ENCODE measurements at places on chromosomes 12 and 14.

GRCh38 chr12:62660756-62661155 is 194.1 kb downstream of the MON2 start:
- DNase-seq: no peak

DNA sequence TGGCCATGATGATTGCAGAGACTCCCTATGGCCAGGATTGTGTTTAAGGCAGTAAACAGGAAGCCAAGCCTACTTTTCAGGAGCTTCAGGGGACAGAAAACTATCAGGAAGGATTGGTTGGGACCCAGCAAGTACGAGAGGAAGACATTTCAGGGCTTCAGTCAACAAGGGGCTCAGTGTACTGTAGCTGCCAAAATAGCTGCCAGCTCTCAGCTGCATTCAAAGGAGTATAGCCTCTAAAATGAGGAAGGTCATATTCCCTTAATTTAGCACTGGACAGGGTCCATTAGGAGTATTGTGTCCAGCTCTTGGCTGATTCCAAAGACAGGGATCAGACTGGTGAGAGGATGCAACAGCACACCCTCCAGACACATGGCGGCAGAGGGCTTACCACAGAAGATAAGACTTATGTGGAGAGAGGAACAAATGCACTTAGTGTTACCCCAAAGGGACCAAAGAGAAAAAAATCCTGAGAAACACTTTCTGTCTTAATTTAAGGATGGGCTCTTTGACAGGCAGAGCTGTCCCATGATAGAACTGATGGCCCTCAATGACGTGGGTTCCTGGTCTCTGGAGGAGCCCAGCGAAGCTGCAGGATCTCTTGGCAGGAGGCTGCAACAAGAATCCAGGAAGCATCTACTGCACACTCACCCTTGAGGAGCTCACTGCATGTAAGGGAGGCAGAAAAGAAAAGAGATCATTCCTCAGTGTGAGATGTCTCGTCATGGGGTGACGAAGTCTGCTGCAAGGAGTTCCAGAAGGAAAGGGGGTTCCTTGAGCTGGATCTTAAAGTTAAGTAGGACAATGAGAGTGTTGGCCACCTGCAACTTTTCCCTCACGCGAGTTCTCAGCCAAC is 14.8 kb downstream of the BDKRB1 start:
- DNase-seq: no peak

- DNase-seq: no peak
Measured at GRCh38 chr12:42162193-42162592, 17.5 kb upstream of the GXYLT1 start.

GRCh38 chr14:75911883-75912282 is 69.9 kb downstream of the TGFB3 start:
- no peak for DNase-seq

DNA sequence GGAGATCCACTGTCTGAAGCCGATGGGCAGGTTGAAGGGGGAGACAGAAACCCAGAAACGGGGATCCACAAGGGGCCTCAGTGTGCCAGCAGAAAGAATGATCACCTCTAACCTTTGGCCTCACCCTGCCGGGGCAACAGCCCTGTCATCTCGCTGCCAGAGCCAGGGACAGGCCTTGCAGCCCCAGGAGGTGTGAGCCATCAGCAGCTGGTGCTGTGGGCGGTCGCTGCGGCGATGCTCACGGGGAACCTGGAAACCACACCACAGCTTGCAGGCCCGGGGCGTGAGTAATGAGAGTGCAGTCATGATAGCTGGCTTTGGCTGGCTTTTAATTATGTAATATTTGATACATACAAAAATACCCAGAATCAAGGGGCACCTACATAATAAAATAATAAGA is 4.7 kb upstream of the TTC7B start:
- peak; percentile 40 for DNase-seq
